Brain microvascular endothelial cell (primary cell): ENCODE measurements at places on chromosomes 6 and 20.

DNA sequence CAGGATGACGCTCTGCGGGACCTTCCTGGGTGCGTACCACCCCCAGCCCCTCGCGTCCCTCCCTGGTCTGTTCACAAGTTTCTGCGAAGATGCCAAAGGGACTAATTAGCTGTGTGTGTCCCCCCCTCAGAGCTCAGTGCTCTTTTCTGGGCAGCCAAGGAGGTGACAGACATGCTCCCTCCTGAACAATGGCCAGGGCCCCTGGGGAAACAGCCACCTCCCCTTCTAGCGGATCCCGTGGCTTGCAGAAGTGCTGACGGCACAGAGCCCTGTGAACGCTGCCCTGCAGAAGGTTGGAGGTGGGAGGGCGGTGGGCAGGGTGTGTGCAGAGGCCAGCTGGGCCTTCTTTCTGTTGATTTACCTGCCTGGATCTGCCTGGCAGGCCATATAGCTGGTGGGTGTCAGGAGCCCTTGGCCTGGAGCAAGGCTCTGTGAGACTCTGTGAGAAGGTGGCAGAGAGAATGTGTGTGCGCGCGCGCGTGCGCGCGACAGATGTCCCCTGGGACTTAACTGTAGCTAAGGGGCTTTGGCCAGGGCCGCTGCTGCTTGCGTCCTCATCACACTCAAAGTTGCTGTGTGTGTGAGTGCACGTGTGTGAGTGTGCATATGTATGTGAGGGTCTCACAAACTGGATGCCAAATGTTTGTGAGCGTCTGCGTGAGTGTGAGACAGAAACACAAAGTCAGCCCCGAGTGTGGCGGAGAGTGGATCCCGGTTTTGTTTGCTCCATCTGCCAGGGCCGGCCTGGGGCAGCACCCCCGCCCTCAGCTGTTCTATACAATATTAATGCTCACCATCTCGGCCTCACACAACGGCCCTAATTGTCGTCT is 3.5 kb upstream of the MYT1 start:
- no peak for DNase-seq

DNA sequence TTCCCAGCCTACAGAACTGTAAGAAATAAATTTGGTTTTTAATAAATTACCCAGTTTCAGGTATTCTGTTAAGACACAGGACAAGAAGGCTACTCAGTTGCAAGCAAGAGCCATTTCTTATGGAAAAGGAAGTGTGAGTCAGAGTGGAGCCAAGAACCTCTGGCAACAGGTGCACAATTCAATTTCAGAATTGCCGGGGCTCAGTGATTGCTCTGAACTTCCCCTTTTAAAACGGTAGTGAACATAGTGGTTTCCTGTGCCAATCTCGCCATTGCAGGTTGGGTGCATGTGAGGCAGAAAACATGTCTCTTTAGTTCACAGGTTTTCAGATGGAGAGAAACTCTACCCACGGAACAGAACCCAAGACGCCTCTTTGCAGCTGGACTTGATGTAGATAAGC is 16.4 kb downstream of the PIGT start:
- no peak for DNase-seq

- no peak for DNase-seq
These were observed 95.4 kb upstream of the CEP85L start for GRCh38 chr6:118746825-118747174.

- DNase-seq: peak; percentile 84
These were observed 6.4 kb downstream of the GTF2H5 start for GRCh38 chr6:158174514-158174913.

- no peak for DNase-seq
These were observed 500.4 kb upstream of the CHD6 start for GRCh38 chr20:42118409-42119125.

GRCh38 chr20:2899243-2899642 is 26.0 kb downstream of the PTPRA start:
- no peak for DNase-seq

- peak; percentile 77 for DNase-seq
These were observed 184.8 kb downstream of the HIVEP2 start for GRCh38 chr6:142760152-142760551.

DNA sequence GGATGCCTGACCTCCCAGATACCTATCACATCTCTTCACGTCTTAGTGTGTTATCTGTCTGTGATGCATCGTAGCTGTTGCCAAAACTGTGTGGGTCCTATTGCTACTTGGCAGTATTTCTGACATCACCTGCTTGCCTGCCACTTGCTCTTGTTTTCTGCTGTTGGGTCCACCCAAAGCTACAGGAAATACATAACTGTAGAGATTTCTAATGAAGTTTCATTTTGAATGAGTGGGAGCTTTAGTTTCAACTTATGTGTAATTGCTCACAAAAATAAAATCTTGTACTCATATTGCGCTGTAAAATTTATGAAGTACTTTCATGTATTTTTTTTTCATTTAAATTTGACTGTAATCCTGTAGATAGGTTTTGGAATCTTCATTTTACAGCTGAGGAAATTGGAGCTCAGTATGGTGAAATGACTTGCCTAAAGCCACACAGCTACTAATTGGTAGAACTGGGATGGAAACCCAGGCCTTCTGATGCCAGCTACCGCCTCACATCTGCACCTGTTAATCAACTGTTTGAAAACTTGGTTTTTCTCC is 113.6 kb upstream of the MAN1A1 start:
- no peak for DNase-seq

DNA sequence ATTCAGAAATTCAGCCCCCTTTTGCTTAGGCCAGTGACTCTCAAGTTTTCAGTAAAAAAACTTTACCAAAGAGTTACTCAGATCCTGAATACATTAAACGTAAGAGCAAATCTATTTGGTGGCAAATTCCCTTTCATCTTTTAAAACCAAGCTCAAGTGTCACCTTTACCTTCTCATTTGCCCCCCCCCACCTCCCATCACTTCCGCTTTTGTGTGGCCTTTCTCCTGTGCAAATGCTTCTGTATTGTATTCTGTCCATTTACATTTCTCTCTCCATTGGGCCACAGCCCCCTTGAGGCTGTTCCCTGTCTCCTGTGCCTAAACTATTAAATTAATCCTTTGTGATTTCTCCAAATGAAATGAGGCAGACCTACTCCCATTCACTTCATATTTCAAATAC is 1.9 kb downstream of the NOL7 start:
- DNase-seq: no peak

DNA sequence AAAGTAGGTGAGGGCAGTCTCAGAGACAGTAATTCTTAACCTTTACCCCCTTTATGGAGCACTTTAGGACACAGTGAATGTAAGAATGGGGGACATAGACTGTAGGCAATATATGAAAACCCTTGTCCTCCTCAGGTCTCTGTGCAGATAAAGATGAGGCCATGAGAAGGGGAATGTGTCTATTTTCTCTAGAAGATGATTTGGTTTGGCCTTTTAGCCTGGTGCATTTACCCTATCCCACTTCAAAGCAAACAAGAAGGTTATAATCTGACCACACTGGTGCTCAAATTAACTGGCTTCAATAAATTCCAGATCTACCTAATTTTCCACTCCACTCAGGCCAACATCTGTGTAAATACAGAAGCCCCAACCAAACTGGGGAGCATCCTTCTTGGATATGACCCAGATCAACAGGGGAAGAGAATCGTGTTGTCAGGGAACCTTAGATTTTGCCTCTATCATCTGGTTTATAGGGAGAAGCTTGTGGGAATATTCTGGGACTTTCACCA is 42.4 kb downstream of the RIPOR2 start:
- no peak for DNase-seq

DNA sequence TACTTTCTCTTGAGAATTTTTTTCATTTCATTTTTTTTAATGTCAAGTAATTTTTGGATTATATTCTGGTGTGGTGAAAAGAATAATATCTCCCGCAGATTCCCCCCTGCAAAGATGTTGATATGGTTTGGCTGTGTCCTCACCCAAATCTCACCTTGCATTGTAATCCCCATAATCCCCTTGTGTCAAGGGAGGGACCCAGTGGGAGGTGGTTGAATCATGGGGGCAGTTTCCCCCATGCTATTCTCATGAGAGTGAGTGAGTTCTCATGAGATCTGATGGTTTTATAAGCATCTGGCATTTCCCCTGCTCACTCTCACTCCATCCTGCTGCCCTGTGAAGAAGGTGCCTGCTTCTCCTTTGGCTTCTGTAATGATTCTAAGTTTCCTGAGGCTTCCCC is 58.7 kb upstream of the PMEPA1 start:
- no peak for DNase-seq
